ENCODE measurements at places on chromosomes 6 and 20.

- DNase-seq: no peak
Observed at GRCh38 chr20:4300921-4301320, 285.6 kb upstream of the RNF24 start.

DNA sequence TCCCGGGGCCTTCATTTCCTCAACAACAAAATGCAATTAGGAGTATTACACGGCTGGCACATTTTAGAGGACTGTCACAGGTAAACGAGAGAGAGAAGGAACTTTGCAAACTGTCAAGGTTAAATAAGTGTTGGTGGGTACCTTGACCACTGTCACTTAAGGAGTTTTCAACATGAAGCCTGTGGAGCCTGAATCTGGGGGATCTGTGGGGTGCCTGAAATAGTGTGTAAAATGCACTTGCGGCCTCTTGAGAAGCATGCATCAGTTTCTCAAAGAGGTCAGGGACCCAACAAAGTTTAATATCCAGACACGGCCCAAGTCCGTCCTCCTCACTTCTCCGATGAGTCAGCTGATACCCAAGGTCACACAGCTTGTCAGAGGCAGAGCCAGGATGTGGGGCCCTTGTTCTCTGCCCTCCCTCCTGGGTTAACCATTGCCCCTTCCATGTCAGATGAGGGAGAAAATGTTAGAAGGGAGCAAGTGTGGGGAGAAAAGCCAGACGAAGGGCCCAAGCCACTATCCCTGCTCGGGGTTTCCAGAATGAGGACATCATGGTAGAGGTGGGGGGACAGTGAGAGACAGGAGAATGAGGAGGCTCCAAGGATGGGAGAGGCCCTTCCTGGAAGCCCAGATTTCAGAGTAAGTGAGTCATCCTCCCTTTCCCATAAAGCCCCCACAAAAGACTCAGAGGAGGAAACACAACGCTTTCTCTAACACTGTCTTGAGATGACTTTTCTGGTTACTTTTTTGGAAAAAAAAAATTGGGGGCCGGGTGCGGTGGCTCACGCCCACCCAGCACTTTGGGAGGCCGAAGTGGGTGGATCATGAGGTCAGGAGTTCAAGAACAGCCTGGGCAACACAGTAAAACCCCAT is 42.2 kb downstream of the C6orf132 start:
- DNase-seq: no peak

DNA sequence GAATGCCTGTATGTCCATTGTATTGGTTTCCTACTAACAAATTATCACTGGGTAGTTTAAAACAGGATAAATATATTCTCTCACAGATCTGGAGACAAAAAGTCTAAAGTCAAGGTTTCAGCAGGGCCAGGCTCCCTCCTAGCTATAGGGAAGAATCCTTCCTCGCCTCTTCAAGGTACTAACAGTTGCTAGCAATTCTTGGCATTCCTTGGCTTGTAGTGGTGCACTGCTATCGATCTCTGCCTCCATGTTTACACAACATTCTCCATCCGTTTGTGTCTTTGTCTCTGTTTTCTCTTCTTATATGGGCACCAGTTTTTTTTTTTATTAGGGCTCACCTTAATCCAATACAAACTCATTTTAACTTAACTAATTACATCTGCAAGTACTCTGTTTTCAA is 48.9 kb downstream of the OR2B6 start:
- no peak for DNase-seq

DNA sequence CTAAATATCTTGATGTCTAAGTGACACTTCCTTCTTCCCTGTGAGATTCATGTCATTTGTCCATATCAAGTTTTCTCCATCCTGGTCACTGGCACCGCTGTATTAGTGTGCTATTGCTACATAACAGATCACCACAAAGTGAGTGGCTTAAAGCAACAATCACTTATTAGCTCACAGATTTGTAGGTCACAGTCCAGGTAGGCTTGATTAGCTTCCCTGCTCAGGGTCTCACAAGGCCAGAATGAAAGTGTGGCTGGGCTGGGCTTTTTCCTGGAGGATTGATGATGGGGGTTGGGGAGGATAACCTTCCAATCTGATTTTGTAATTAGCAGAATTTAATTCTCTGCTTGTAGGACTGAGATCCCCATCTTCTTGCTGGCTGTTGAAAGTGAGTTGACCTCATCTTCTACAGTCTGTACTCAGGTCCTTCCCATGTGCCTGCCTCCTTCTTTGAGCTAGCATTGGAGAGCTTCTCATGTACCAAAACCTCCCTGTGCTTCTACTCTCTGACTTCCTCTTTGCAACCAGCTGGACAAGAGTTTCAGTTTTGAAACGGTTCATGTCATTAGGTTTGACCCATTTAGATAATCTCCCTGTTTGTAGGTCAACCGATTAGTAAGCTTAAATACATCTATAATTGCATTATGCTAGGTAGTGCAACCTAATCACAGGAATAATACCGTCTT is 152.4 kb upstream of the MAN1A1 start:
- no peak for DNase-seq

GRCh38 chr20:45339084-45339483 is 9.1 kb downstream of the SDC4 start:
- DNase-seq: no peak

DNA sequence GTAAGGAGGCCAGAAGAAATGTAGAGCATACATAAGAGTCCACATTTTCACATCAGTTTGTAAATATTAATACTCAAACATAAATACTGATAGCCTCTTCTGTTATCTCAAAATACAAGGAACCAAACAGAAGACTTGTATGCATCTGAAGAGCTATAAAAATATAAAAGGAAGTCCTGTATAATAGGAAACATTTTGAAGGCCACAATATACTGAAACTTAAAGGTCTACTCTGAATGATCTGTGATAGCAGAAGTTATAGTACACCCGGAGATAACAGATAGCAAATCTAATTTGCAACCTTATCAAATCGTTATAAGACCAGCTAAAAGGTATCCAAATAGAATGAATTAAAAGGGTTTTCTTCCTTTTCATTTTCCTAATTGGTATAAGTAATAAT is 111.2 kb downstream of the HIVEP2 start:
- DNase-seq: no peak

GRCh38 chr6:72728706-72729343 is 107.0 kb downstream of the KCNQ5 start:
- DNase-seq: no peak

- DNase-seq: no peak
Observed at GRCh38 chr20:49769048-49769581, 43.5 kb upstream of the SLC9A8 start.

- no peak for DNase-seq
Observed at GRCh38 chr6:28269492-28269891, 2.5 kb downstream of the ZSCAN26 start.

GRCh38 chr6:122028933-122029522 is 370.4 kb upstream of the HSF2 start:
- no peak for DNase-seq

DNA sequence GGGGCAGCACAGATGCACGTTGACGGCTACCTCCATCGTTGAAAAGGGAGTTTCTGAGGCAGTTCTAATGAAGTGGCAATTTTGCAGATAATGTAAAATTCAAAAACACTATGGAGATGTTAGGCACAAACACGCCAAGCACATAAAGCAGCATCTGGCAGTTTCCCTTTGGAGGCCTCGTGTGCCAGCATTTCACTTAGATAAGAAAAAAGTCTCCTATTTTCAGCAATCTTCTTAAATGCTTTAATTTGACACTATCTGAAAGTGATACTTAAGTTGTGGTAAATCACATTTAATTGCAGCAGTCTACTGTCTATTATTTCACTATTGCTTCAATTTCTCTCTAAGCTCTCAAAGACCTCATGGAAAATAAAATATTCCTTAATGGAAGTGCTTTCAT is 125.3 kb upstream of the PROKR2 start:
- DNase-seq: no peak

DNA sequence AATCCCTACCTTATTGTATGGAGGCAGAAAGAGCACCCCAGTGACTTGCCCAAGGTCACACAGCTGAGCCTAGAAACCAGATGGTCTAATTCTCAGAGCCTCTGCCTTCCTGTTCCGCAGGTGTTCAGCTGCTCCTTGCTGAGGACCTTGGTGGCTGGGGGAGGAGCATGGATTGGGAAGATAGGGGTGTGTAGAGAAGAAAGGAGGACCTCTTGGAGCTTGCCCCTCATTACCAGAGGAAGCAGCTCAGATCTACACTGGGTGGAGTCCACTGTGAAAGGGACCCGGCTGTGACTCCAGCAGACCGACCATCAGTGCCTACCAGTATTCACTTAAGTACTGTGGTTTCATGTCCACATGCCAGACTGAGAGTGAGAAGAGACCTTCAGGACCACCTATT is 15.2 kb downstream of the FOXP4 start:
- no peak for DNase-seq

DNA sequence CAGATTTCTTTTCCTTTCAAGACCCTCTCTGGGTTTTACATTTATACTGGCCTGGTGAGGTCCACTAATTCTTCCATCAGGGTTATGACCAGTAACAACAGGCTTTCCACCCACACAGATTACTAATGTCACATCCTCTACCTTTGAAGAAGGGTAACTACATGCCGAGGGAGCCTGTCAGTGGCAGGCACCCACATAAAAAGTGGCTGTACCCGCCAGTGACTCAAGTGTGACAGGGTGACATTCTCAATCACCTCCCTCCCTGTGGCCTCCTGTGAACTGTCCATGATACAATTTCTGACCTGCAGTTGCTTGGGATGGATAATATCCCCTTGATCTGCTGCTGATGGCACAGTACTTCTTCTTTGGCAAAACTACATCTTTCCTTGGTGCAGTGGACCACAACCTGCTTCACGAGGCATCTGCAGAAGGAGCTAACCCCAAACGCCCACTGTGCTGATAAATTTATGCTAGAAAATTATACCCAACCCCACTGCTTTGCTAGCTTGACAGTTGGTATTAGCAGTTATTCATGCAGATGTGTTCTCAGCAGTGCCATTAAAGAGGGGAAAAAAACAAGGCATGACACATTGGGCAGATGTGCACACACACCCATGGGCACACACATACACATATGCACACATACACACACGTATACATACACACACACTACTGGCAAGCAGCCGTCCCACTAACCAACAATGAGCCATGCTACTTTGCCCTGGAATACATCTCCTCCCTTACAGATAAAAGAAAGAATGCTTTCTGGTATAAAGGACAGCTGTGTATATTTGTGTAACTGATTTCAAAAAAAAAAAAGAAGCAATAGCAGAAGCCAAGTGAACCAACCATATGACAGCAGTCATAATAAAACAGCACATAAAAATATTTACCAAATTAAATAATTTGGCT is 20.8 kb downstream of the GFOD1 start:
- DNase-seq: no peak
